Stimulated activated naive CD8-positive, alpha-beta T cell treated with anti-CD3 and anti-CD28 coated beads, Interleukin-15, Interleukin-2, amounts not matched to agents 100 U/mL and 50 U/mL, for 24 hours (primary cell): ENCODE measurements at places on chromosomes 3 and 15.

GRCh38 chr3:73249047-73249446, 187.6 kb downstream of the EBLN2 start:
- no peak for DNase-seq

DNA sequence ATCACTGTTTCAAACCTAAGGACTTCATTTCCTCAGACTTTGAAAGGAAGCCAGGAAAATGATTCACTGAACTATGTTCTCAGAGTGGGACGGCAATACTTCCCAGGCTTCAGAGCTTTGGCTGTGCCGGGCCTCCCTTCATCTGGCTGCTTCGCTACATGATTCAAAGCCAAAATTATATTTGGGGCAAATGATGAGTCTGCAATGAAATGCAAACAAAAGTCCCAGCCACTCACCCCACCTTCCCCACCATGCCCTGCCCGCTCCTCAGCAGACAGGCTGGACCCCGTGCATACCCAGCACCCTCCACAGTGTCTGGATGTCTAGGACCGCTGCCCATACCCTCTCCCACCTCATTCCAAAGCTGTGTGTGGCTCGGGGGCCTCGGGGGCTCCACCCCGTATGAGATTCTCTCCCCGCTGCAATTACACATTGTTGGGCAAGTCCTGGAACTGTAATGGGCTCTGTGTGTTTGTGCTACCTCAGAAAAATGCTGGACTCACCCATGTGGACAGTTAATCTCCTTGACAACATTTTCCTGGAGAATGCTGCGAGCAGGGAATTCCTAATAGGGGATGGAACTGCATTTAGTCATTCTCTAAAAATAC, 32.2 kb downstream of the ATP10A start:
- no peak for DNase-seq

GRCh38 chr3:191702121-191702520, 241.2 kb downstream of the PYDC2 start:
- DNase-seq = no peak

GRCh38 chr3:149879872-149880271, 66.9 kb downstream of the RNF13 start:
- DNase-seq = peak; percentile 24

DNA sequence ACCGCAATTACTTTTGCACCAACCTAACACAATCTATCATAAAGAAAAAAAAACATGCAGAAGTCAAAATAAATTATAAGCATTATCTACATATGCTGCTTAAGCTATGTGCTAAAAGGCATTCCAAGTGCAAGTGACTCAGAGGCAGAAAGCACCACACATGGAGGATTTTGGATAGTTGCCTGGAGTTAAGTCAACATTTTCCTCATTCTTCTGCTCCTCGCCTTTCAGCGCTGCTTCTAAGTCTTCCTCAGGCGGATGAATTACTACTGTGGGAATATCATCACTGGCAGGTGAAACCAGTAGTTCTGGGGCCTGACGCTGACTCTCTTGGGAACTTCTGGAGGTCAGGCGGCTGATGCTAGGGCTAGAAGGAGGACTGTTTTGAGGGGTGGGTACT, 53.1 kb downstream of the SLC4A7 start:
- no peak for DNase-seq

- DNase-seq = no peak
Observed at GRCh38 chr3:151879037-151879436, 5.6 kb downstream of the SUCNR1 start.

GRCh38 chr15:49085696-49086459, 39.6 kb upstream of the SECISBP2L start:
- DNase-seq = no peak

DNA sequence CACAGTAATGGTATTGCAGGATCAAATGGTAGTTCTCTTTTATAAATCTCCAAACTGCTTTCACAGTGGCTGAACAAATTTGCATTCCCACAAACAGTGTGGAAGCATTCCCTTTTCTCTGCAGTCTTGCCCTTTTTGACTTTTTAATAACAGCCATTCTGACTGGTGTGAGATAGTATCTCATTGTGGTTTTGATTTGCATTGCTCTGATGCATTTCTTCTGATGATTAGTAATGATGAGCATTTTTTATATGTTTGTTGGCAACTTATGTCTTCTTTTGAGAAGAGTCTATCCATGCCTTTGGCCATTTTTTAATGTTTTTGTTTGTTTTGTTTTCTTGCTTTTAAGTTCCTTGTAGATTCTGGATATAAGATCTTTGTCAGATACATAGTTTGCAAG, 316.1 kb upstream of the TMCO5A start:
- no peak for DNase-seq
